ENCODE measurements at places on chromosomes 5 and 9.

- DNase-seq = no peak
These were observed 86.5 kb upstream of the LMX1B start for GRCh38 chr9:126527109-126527825.

DNA sequence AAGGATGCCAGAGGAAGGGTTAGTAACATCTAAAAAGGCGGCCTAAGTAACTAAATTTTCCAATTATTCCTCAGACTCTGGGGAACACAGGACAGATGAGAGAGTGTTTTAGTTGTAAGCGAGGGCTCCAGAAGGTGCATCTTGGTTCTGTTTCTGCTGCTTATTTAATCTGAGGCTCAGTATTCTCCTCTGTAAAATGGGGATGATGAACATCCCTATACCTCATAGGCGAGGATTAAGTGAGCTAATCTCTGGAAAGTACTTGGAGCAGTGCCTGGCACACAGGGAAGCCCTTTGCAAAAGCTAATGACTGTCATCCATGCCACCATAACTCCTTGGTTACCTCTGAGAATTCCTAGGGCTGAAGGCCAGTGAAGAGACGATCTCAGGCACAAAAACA lies 59.0 kb downstream of the SHB start:
- DNase-seq = no peak

GRCh38 chr5:143231973-143232812 lies 171.3 kb downstream of the NR3C1 start:
- no peak for DNase-seq

- DNase-seq = no peak
These were observed 374.8 kb downstream of the NFIB start for GRCh38 chr9:13939134-13939533.

DNA sequence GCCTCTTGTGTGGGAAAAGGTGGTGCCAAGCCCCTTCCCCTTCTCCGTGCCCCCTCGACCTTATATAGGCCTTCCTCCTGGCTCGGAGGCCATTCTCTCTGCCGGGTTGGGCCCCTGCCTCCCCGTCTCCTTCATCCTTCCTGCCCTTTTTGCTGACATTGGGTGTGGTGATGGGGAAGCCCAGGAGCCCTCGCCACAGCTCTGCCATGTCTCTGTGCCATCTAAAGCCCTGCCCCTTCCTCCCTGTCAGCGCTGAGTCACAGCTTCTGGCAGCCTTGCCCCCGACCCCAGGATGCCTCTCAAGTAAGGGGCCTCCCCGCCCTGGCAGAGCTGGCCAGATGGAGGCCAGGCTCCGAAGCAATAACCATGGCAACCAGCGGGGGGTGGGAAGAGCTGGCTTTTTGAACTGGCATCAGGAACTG lies 30.4 kb downstream of the JADE2 start:
- DNase-seq = no peak

DNA sequence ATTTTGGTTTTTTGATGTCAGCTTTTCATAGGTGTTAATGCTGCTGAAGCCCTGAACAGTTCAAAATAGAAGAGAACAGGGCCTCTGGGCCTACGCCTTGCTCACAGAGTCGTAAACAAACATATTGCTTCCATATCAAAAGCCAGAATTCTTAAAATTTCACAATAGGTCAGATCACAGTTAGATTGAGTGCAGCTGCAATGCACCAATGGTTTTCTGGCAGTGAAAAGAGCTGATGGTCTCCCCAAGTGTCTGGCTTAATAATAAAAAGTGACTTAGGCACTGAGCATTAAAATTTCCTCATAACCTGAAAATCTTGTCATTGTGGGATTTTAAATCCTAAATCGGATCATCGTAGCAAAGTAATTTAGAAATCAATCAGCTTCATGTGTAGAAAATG lies 493.0 kb downstream of the CAAP1 start:
- DNase-seq = no peak

DNA sequence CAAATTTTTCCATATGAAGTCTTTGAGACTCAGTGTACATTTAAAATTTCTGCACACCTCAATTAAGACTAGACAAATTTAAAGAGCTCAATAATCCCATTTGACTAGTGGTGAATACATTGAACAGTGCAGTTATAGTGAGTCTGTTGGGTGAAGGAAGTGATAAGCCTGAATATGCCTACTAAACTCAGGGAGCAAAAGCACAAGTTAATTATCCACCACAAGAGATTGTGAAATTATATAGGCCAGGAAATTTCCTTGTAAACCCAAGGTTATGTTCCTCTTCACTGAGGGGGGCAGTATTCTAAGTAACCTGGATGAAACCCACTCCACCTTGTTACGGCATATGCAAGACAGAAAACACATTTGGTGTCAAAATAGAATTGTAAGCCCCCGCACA lies 612.9 kb upstream of the DAB2 start:
- no peak for DNase-seq

DNA sequence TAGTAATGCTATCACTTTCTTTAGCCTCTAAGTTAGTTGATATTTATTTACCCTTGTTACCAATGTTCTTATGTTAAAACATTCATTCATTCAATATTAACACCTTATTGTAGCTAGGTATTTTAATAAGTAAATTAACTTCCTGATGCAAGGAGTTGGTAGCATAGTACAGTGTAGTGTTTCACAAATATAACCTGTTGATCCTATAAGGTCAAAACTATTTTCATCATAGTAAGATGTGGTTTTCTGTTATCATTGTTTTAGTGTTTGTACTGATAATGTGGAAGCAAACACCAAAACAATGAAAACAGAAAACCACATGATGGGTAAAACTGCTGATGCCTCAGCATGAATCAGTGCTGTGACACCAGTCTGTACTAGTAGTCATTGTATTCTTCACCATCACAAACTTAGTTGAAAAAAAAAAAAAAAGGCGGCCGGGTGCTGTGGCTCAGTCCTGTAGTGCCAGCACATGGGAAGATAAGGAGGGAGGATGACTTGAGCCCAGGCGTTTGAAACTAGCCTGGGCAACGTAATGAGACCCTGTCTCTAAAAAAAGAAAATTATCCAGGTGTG lies 36.5 kb downstream of the ZCCHC7 start:
- DNase-seq = no peak

GRCh38 chr5:74212336-74212735 lies 428.2 kb downstream of the ENC1 start:
- no peak for DNase-seq

- DNase-seq = no peak
These were observed 42.6 kb upstream of the APC start for GRCh38 chr5:112694853-112695709.

DNA sequence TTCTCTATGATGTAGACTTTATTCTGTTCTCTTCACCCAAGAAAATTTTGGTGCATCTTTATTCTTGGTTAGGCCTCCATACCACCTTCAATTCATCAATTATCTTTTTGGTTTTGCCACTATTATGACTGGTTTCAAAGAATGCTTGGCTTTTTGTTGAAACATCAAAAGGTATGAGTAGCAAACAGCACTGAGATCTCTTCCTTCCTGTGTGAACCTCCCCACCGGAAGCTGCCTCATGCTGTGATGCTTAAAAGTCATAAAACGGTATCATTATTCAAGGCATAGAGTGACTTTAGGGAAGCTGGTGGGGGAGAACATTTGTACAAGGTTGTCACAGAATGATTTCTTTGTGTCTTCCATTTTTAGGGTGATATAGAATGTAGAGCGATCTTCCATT lies 70.6 kb downstream of the IQGAP2 start:
- no peak for DNase-seq

GRCh38 chr5:107670087-107670931 lies 428 bp downstream of the EFNA5 start:
- DNase-seq = no peak

DNA sequence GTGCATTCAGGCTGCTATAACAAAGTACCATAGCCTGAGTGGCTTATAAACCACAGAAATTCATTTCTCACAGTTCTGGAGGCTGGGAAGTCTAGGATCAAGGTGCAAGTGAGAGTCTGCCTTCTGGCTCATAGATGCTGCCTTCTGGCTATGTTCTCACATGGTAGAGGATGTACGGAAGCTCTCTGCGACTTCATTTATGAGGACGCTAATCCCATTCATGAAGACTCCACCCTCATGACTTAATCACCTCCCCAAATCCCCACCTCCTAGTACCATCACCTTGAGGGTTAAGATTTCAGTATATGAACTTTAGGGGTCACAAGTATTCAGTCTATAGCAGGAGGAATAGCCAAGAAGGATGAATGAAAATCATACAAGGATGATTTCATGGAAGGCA lies 37.3 kb upstream of the KCNIP1 start:
- no peak for DNase-seq

DNA sequence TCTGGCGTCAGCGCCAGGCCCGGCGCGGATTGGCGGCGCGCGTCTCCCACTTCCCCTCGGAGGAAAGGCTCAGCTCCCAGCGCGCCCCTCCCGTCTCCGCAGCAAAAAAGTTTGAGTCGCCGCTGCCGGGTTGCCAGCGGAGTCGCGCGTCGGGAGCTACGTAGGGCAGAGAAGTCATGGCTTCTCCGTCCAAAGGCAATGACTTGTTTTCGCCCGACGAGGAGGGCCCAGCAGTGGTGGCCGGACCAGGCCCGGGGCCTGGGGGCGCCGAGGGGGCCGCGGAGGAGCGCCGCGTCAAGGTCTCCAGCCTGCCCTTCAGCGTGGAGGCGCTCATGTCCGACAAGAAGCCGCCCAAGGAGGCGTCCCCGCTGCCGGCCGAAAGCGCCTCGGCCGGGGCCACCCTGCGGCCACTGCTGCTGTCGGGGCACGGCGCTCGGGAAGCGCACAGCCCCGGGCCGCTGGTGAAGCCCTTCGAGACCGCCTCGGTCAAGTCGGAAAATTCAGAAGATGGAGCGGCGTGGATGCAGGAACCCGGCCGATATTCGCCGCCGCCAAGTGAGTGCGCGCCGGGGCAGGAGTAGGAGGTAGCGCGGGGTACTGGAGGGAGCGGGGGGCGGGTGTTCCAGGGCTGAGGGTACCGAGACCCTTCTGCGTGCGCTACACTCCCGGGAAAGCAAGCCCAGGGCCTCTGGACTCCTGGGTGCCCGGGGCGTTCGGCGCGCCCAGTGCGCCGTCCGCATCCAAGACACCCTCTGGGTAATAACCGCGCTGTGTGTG lies at the start of gene MSX2:
Gene MSX2, plus strand, starts transcription at position 99 of the 777 bp plus-strand sequence. Its CDS starts 78 bp downstream, at position 177.
- peak; percentile 87 for DNase-seq

GRCh38 chr9:33840381-33840780 lies 23.4 kb downstream of the UBE2R2 start:
- no peak for DNase-seq

DNA sequence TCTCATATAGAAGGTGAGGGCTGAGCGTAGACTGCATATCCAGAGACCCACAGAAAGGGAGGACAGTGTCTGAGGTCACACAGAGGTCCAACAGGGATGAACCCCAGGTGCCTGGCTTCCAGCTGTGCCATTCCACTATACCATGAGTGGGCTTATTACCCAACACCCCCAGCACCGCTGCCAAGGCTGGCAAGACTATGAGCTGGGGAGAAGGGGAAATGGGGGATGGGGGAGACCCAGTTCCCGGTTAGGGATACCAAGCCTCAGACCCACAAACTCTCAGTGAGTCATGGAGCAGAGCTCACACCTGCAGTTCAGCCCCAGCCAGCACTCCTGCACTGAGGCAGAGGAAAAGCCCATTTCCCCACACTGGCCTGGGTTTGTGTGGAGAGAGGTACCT lies 106.4 kb downstream of the PSD2 start:
- no peak for DNase-seq

GRCh38 chr5:103461243-103461642 lies 101.3 kb downstream of the NUDT12 start:
- DNase-seq = no peak

DNA sequence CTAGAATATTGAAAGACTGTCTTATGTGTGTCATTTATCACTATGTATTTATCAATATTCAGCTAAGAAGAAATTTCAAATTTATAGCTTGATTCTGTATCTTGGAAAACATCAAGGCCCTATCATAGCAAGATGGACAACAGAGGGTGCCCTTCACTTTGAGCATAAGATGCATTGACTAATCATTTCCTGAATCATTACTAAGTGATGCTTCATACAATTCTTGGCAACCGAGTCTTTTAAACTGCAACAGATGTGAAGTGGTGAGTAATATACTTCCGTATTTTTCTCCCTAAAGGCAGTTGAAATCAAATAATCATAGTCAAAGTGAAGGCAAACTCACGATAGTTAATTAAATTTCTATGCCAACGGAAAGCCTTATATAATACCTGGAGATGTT lies 318.6 kb upstream of the RGMB start:
- no peak for DNase-seq

- no peak for DNase-seq
These were observed 37.7 kb upstream of the MRPS30 start for GRCh38 chr5:44770780-44771717.

- DNase-seq = no peak
These were observed 185.0 kb downstream of the DIRAS2 start for GRCh38 chr9:90457386-90458190.

- no peak for DNase-seq
These were observed 17.2 kb upstream of the SPZ1 start for GRCh38 chr5:80302636-80303035.

- no peak for DNase-seq
These were observed 238.0 kb upstream of the IRX2 start for GRCh38 chr5:2989517-2989916.

DNA sequence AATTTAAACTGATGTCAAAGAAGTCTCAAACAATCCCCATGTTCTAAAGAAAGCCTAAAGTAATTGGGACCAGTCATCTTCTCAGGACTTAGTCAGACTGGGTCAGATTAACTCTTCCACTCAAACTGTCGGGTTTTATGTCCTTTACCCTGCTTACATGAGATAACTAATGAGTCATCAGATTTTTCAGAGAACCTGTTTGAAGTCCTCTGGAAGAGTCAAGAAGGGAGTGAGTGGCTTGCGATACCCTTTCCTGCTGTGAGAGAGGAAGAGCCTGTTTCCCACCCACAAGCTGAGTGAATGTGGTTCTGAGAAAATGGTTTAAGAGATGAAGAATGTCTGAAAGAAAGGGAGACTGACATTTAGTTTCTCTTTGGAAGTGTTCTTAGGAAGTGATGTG lies 1866.7 kb upstream of the C9orf72 start:
- DNase-seq = no peak

DNA sequence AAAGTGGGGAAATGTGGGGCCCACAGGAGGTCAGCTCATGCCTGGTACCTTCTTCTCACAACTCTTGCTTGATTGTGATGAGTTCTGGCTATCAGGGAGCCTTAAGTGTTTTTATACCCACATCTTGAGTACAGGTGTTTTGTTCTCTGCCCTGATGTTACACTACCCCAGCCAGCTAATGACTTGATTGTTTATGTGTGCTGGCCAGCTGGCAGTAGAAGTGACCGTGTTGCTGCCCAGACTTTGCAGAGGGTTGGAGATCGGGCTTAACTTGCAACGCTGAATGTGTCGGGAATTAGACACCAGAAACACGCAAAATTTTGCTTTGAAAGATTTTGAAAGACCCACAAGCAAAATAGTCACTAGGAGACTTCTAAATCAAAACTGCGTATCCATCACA lies 16.9 kb upstream of the ZDHHC11B start:
- no peak for DNase-seq

- no peak for DNase-seq
These were observed 19.2 kb downstream of the RNF180 start for GRCh38 chr5:64184832-64185231.

- no peak for DNase-seq
These were observed 40.0 kb upstream of the GRAMD2B start for GRCh38 chr5:126383246-126383645.

GRCh38 chr5:10779592-10779991 lies 18.6 kb upstream of the DAP start:
- no peak for DNase-seq

Data from C1 segment of cervical spinal cord (tissue), 14 donors.